ENCODE measurements at places on chromosomes 2 and 18. TPM values are rescaled to one million over a fixed set of nuclear protein-coding genes. Genes with fewer than 3 reads are reported as not detected.

GRCh38 chr2:119940856-119941255, 72.0 kb upstream of the EPB41L5 start:
- no peaks in the 10 kb centered on the region for H3K4me1 ChIP-seq
- H3K4me3 ChIP-seq, result no peak overlapping the region
- no peaks in the 10 kb centered on the region for H3K27me3 ChIP-seq
- H3K36me3 ChIP-seq, result no peaks in the 10 kb centered on the region
- no peak for DNase-seq
- H3K27ac ChIP-seq, result no peak overlapping the region

DNA sequence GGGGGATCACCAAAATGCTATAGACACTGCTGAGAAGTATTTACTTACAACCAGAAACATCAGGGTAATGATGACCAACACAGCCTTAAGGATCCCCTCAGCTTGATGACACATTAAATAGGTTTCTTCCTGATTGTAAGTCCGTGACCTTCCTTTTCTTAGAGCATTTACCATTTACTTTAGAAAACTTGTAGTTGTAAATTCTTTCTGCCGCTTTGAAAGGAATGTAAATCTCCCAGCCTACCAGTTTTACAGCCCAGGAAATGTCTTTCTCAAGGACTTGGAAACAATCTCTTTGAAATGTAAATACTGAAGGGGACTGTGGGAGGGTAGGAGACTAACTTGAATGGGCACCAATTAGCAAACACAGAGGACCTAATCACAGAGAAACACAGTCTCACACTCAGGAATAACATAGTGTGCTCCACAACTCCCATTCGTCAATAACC, 278.6 kb downstream of the DSC3 start:
- DNase-seq, result no peak
- no peaks in the 10 kb centered on the region for H3K27me3 ChIP-seq
- no peaks in the 10 kb centered on the region for H3K36me3 ChIP-seq
- H3K4me1 ChIP-seq, result no peaks in the 10 kb centered on the region
- no peak overlapping the region for H3K27ac ChIP-seq

DNA sequence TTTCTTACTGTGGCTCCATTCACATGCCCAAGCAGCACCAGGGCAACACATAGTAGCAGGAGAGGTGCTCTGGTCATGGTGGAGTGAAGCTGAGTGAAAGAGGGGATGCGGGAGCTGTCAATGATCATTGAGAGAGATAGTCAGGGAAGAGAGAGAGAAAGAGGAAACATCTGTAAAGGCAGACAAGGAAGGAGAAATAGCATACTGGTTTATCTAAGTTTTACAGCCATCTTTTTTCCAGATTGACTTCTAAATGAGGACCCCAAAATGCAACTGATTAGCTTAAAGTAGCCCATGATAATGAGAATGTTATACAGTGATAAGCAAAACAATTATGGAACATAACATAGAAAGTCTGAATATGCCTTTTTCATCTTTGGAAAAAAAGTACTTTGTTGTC, at the start of gene C2orf66:
TSS of gene C2orf66 (minus strand) at position 96 of the 400 bp plus-strand sequence. CDS start at position 77, 19 bp downstream.
- no peak for DNase-seq
- no peaks in the 10 kb centered on the region for H3K36me3 ChIP-seq
- no peak within 1 kb of the TSS for H3K4me3 ChIP-seq
- H3K27ac ChIP-seq, result no peak within 1 kb of the TSS
- no peaks in the 10 kb centered on the region for H3K4me1 ChIP-seq

GRCh38 chr18:48356151-48356745, 52.9 kb downstream of the ZBTB7C start:
- peak; percentile 3 for DNase-seq
- H3K4me1 ChIP-seq, result no peaks in the 10 kb centered on the region
- H3K27me3 ChIP-seq, result no peaks in the 10 kb centered on the region
- H3K4me3 ChIP-seq, result no peak overlapping the region

GRCh38 chr18:58970943-58971790, 106.5 kb downstream of the ZNF532 start:
- H3K36me3 ChIP-seq, result peaks cover 2% of the 10 kb centered on the region
- peaks cover 11% of the 10 kb centered on the region for H3K4me1 ChIP-seq
- H3K27me3 ChIP-seq, result no peaks in the 10 kb centered on the region

GRCh38 chr2:235206980-235207579, 255.3 kb downstream of the SH3BP4 start:
- no peaks in the 10 kb centered on the region for H3K27me3 ChIP-seq
- DNase-seq, result no peak
- no peaks in the 10 kb centered on the region for H3K36me3 ChIP-seq
- no peak overlapping the region for H3K4me3 ChIP-seq
- no peak overlapping the region for H3K27ac ChIP-seq

- no peaks in the 10 kb centered on the region for H3K36me3 ChIP-seq
- no peaks in the 10 kb centered on the region for H3K27me3 ChIP-seq
- peaks cover 3% of the 10 kb centered on the region for H3K4me1 ChIP-seq
- no peak overlapping the region for H3K27ac ChIP-seq
- DNase-seq, result no peak
- no peak overlapping the region for H3K4me3 ChIP-seq
Observed at GRCh38 chr2:226727251-226727650, 72.4 kb downstream of the IRS1 start.

GRCh38 chr2:188798159-188798558, 176.0 kb upstream of the COL3A1 start:
- H3K27ac ChIP-seq, result no peak overlapping the region
- DNase-seq, result peak; percentile 21
- H3K27me3 ChIP-seq, result no peaks in the 10 kb centered on the region
- H3K4me1 ChIP-seq, result no peaks in the 10 kb centered on the region
- no peaks in the 10 kb centered on the region for H3K36me3 ChIP-seq

GRCh38 chr2:109355192-109355843, 226.3 kb downstream of the SH3RF3 start:
- H3K27me3 ChIP-seq, result no peaks in the 10 kb centered on the region
- no peak overlapping the region for H3K27ac ChIP-seq
- DNase-seq, result no peak
- H3K4me3 ChIP-seq, result no peak overlapping the region
- H3K4me1 ChIP-seq, result peaks cover 10% of the 10 kb centered on the region
- no peaks in the 10 kb centered on the region for H3K36me3 ChIP-seq

DNA sequence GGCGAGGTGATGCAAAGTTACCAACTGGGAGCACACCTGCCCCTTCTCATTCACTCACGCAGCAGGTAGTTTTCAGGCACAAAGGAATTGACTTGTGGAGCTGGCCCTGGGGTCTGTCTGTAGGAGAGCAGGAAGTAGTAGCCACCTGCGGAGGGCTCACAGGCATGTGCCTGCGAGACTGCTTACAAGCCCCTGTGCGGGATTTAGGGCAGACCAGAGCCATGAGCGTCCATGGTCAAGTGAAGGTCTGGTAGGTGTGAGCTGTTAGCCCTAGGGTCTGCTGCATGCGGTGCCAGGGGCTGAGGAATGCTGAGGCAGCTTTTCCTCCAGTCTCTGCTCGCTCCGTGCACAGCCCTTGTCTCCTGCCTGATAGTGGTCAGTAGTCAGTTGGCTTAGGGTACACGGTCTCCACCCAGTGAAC, 18.9 kb downstream of the INPP4A start:
- DNase-seq, result no peak
- H3K27ac ChIP-seq, result no peak overlapping the region
- no peaks in the 10 kb centered on the region for H3K36me3 ChIP-seq
- H3K4me1 ChIP-seq, result peaks cover 13% of the 10 kb centered on the region
- H3K4me3 ChIP-seq, result no peak overlapping the region
- H3K27me3 ChIP-seq, result no peaks in the 10 kb centered on the region

GRCh38 chr2:167438206-167438605, 549.9 kb downstream of the XIRP2 start:
- H3K4me3 ChIP-seq, result no peak overlapping the region
- no peak for DNase-seq
- H3K36me3 ChIP-seq, result no peaks in the 10 kb centered on the region
- no peaks in the 10 kb centered on the region for H3K4me1 ChIP-seq

The SIX3 gene
- 0.16 TPM for total RNA-seq

The C2orf72 gene
- total RNA-seq, result 0.88 TPM

The AQP4 gene
- 11.6 TPM for total RNA-seq

The ITGB6 gene
- total RNA-seq, result 302 TPM

The MYO1B gene
- total RNA-seq, result 64.8 TPM

The CDH7 gene
- not detected for total RNA-seq

The RGPD3 gene
- 0.19 TPM for total RNA-seq

The CLEC4F gene
- total RNA-seq, result 0.72 TPM

The ONECUT2 gene
- 0.22 TPM for total RNA-seq

The UGT1A8 gene
- total RNA-seq, result not detected
